Fibroblast of skin of left biceps (primary cell): ENCODE measurements at places on chromosomes 6 and 20.

GRCh38 chr20:59955131-59955796, 3.0 kb upstream of the CDH26 start:
- no peak for DNase-seq

DNA sequence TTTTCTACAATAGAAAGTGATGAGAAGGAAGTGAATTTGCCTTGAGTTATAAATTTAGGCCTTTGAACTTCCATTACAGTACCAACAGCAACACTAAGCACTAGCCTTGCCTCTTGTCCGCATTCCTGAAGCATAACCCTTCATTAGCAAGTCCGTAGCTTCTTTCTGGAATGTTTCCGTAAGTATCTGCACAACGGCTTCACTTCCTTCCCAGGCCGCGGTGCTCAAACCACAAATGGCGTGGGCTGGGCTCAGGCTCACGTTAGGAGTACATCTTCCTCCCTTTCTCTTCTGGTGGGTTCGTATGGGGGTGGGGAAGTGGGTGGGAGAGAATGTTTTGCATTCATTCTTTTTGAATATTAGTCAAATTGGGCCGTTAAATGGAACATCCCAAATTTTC, 193.8 kb upstream of the SNX9 start:
- DNase-seq = no peak

- no peak for DNase-seq
Measured at GRCh38 chr6:21180155-21180554, 413.4 kb upstream of the SOX4 start.

GRCh38 chr6:134230940-134231339, 87.0 kb downstream of the SGK1 start:
- no peak for DNase-seq

- DNase-seq = no peak
Measured at GRCh38 chr20:43820731-43821330, 93.8 kb upstream of the TOX2 start.
